ENCODE measurements at places on chromosomes 6 and 20. TPM values are rescaled to one million over a fixed set of nuclear protein-coding genes. Genes with fewer than 3 reads are reported as not detected.

The LST1 gene
- total RNA-seq, result not detected

The RSPH9 gene
- not detected for total RNA-seq

The EDN1 gene
- 23.2 TPM for total RNA-seq

- DNase-seq, result no peak
Measured at GRCh38 chr6:28747083-28747630, 176.6 kb downstream of the TRIM27 start.

- no peak for DNase-seq
Measured at GRCh38 chr6:143634486-143634885, 43.3 kb upstream of the PHACTR2 start.

DNA sequence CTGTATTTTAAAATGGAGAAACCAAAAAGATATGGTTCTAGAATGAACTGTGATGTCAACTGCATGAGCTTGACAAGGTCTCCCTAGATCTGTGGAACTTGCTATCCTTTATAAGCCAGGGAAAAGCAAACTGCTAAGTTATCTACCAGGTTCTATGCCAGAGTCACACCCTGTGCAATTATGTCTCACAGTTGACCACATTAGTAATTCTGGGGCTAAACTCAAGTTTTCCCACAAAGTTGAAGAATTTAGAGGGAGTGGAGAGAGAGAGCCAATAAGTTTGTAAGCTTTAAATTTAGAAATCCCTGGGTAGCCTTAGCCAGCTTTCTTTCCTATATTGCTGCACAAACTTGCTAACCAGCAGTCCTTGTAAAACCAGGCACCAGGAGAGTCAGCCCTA, 407.0 kb upstream of the SASH1 start:
- DNase-seq, result no peak
